Globus pallidus (tissue), 1 donor: ENCODE measurements at places on chromosomes 16 and 17.
A peak's percentile ranks its signal among the peaks of the same experiment; 100 is the strongest.

DNA sequence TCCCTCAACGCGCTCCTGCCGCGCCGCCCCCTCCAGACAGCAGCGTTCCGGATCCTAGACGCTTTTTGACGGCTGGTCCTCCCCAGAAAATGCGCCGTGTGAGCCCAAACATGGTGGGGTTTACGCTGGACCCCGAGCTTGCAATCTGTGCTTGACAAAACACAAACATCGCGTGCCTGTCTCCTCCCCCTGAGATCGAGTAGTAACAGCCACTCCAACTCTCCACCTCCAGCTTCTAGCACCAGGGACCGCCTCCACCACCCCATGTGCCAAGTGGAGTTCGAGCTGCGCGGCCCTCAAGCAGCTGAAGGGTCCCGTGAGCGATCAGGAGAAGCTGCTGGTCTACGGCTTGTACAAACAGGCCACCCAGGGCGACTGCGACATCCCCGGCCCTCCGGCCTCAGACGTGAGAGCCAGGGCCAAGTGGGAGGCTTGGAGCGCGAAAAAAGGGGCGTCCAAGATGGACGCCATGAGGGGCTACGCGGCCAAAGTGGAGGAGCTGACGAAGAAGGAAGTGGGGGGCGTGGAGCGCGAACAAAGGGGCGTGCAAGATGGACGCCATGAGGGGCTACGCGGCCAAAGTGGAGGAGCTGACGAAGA, 656 bp upstream of the GEMIN4 start:
- no peak for DNase-seq

GRCh38 chr17:68884888-68885287, 70.3 kb downstream of the ABCA8 start:
- no peak for DNase-seq

DNA sequence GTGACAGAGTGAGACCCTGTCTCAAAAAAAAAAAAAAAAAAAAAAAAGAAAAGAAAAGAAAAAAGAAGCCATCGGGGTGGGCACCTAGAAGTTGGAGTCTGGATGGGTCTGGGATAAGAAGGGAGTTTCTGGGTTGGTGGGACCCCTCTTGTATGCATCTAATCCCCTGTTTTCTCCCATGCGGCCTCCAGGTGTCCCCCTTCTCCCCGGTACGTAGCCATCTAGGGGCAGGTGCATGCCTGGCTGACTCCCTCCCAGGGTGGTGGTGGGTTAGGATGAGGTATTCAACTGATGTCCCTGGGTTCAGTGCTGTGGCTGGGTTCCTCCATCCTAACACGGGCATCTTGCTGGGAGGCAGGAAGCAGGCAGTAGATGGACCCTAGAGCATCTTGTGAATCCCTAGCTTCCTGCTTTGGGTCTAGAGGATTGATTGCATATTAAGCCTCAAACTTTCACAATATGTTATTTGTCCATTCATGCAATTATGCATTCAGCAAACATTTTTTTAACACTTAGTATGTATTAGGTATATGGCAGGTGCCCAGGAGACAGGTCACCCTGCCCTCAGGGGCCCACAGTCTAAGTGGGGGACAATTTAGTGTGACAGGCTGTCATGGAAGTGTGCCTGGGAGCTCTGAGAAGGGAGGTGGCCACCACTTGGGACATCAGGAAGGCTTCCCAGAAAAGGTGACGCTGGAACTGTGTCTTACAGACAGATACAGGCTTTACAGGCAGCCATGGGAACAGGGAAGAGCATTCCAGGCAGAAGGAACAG, 13.1 kb downstream of the FMNL1 start:
- DNase-seq, result no peak

- no peak for DNase-seq
Measured at GRCh38 chr17:50370052-50370451, 2.9 kb downstream of the MRPL27 start.

GRCh38 chr16:4631444-4631843, 6.8 kb downstream of the MGRN1 start:
- DNase-seq, result no peak

GRCh38 chr16:56109205-56109604, 82.1 kb upstream of the GNAO1 start:
- peak; percentile 69 for DNase-seq
